ENCODE measurements at places on chromosomes 2 and 18. TPM values are rescaled to one million over a fixed set of nuclear protein-coding genes. Genes with fewer than 3 reads are reported as not detected.

The IL36G gene
- not detected for total RNA-seq

- DNase-seq: no peak
Observed at GRCh38 chr2:175010848-175011254, 5.7 kb upstream of the CHN1 start.

- peak; percentile 42 for DNase-seq
Observed at GRCh38 chr2:168346725-168347477, 99.5 kb upstream of the STK39 start.

- no peak for DNase-seq
Observed at GRCh38 chr2:120287183-120288015, 34.7 kb downstream of the RALB start.

The ABCB11 gene
- 0.05 TPM for total RNA-seq
